Large intestine (tissue), 12 donors: ENCODE measurements at places on chromosomes 1 and 21.
A peak's percentile ranks its signal among the peaks of the same experiment; 100 is the strongest.

- H3K27me3 ChIP-seq = no peaks in the 10 kb centered on the region
- H3K36me3 ChIP-seq = no peaks in the 10 kb centered on the region
- no peak overlapping the region for H3K4me3 ChIP-seq
- no peak for DNase-seq
- H3K4me1 ChIP-seq = no peaks in the 10 kb centered on the region
These were observed 389.0 kb upstream of the USP24 start for GRCh38 chr1:55604179-55604578.

DNA sequence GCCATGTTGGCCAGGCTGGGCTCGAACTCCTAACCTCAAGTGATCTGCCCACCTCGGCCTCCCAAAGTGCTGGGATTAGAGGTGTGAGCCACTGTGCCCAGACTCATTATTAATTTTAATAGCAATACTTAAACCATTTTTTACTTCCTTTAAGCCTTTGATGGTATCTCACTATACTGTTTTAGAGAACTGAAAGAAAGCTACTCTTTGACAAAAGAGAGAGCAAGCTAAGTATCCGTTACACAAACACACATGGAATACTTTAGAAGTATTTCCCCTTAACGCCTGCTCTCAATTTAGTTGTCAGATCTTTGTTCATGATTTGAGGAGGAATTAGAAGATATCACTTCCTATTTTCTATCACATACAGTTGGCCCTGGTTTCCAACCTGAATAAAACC lies 189.4 kb downstream of the COP1 start:
- H3K36me3 ChIP-seq = no peaks in the 10 kb centered on the region
- no peak overlapping the region for H3K27ac ChIP-seq
- DNase-seq = no peak
- H3K27me3 ChIP-seq = no peaks in the 10 kb centered on the region

DNA sequence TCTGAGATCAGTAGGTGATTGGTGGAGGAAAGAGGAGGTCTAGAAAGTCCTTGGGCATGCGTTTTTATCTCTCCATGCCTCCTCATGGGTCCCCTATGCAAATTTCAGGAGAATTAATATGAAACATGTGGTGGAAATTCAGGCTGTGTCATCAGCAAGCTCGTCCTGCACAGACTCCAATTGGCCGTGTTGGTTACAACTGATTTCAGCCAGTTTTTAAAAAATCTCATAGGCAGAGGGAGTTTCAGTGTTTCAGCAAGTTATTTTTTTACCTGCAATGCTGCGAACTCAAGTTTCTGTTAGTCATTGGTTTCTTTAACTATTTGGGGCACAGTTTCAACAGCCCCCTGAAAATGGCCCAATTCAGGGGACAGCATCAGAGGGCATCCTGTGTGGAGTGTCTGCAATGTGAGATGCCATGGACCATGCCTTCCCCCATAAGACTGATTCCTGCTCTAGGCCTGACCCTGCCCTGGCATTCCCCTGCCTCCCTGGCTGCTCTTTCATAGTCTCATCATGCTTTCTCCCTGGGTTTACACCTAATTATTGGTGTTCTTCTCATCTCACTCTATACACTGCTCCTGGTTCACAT lies 59.9 kb downstream of the C1orf198 start:
- no peak for DNase-seq
- no peaks in the 10 kb centered on the region for H3K4me1 ChIP-seq
- H3K4me3 ChIP-seq = no peak overlapping the region
- no peaks in the 10 kb centered on the region for H3K36me3 ChIP-seq

- H3K4me1 ChIP-seq = peaks cover 11% of the 10 kb centered on the region
- no peak overlapping the region for H3K27ac ChIP-seq
- peaks cover 2% of the 10 kb centered on the region for H3K27me3 ChIP-seq
- DNase-seq = no peak
- no peaks in the 10 kb centered on the region for H3K36me3 ChIP-seq
These were observed 933 bp upstream of the FTCD start for GRCh38 chr21:46156378-46156645.

DNA sequence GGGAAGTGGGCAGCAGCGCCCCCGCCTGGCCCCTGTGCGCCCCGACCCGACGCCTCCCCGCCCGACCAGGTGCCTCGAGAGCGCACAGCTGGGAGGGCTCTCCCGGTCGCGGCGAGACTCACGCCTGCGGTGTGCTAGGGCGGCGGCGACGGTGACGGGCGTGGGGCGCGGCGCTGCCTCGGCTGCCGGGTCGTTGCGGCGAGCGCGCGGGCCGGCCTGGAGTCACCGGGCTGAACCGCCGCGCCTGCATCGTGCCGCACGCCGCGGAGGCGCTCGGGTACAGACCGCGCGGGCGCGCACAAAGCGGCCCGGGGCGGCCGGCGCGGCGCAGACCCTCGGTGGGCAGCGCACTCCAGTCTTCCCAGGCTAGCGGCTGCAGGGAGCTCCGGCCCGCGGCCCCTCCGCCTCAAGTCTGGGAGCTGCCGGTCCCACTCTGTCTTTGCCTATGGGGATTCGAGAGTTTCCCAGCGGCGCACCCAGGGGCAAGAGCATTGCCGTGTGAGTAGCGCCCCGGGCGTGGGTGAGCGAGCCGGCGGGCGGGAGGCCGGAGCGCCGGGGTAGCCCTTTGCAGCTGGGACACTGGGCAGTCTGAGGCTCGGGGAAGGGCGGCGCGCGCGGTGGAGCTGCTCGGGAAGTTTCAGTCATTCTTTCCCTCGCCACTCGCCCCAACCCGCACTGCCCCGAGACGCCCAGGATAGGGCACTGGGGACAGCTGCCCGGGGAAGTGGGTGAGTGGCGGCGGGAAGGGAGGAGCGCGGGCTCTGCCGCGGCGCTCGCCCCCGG lies at the start of gene SLC35F3:
Gene SLC35F3, plus strand, starts transcription at position 44 of the 783 bp plus-strand sequence.
- no peak for DNase-seq
- H3K36me3 ChIP-seq = no peaks in the 10 kb centered on the region
- H3K27me3 ChIP-seq = peaks cover 34% of the 10 kb centered on the region
- H3K4me3 ChIP-seq = peak within 1 kb of the TSS; percentile 26
- H3K27ac ChIP-seq = no peak within 1 kb of the TSS

DNA sequence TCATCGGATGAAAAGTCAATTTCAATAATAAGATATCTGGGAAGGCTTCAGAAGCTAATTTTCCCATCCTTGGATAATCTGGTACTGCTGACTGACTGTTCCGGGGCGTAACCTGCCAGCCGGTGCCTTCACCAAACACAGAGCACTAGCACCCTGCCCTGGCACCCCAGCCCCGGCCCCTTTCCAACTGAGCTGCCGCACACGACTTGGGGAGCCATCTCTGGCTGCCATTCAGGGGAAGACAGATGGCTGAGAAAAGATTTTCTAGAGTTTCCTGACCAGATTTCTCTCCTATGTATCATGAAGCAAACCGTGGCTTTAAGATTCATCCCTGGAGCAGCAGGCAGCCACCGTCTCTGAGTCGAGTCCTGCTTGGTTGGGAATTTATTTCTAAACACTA lies 96.0 kb upstream of the SYT6 start:
- H3K4me3 ChIP-seq = no peak overlapping the region
- DNase-seq = no peak
- H3K36me3 ChIP-seq = no peaks in the 10 kb centered on the region
- H3K27ac ChIP-seq = no peak overlapping the region

GRCh38 chr21:42225571-42226155 lies 6.7 kb downstream of the ABCG1 start:
- no peaks in the 10 kb centered on the region for H3K36me3 ChIP-seq
- no peak for DNase-seq
- H3K4me1 ChIP-seq = peaks cover 34% of the 10 kb centered on the region
- no peaks in the 10 kb centered on the region for H3K27me3 ChIP-seq
- no peak overlapping the region for H3K4me3 ChIP-seq
- peak overlapping the region; percentile 84 for H3K27ac ChIP-seq

- H3K27ac ChIP-seq = no peak overlapping the region
- no peaks in the 10 kb centered on the region for H3K4me1 ChIP-seq
- no peak overlapping the region for H3K4me3 ChIP-seq
- no peak for DNase-seq
- no peaks in the 10 kb centered on the region for H3K27me3 ChIP-seq
These were observed 8.7 kb downstream of the TPRG1L start for GRCh38 chr1:3633344-3634058.

GRCh38 chr21:44697811-44698734 lies 1.1 kb downstream of the KRTAP10-12 start:
- no peaks in the 10 kb centered on the region for H3K36me3 ChIP-seq
- peak overlapping the region; percentile 58 for H3K27ac ChIP-seq
- no peak overlapping the region for H3K4me3 ChIP-seq
- DNase-seq = peak; percentile 65
- peaks cover 51% of the 10 kb centered on the region for H3K27me3 ChIP-seq
- H3K4me1 ChIP-seq = peaks cover 8% of the 10 kb centered on the region

DNA sequence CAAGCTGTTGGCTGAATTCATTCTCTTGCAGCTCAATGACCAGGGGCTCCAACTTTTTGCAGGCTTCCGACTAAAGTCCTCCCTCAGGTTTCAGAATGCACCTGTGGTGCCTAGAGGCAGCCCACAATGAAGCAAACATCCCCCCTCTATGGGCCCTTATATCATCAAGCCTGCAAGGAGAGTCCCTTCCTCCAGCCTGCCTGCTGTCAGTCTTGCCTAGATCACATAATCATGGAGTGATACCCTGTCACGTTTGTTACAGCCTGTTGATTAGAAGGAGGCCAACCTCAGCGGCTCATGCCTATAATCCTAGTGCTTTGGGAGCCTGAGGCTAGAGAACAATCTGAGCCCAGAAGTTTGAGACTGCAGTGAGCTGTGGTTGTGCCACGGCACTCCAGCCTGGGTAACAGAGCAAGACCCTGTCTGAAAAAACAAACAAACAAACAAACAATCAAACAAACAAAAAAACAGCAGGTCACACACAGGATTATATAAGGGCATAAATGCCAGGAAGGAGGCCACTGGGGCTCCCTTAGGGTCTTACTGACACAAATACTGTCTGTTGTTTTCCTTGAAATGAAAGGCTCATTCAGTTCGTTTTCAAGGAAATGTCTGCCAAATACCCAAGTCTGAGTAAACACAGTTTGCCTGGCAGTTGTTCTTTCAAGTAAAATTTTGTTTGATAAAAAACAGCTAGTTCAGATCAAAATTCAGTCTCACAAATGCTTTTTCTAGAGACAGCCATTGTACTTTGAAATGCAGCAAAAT lies 4.7 kb upstream of the SPRR3 start:
- no peaks in the 10 kb centered on the region for H3K4me1 ChIP-seq
- no peak overlapping the region for H3K27ac ChIP-seq
- H3K36me3 ChIP-seq = no peaks in the 10 kb centered on the region
- DNase-seq = no peak

- H3K36me3 ChIP-seq = no peaks in the 10 kb centered on the region
- no peak overlapping the region for H3K4me3 ChIP-seq
- DNase-seq = peak; percentile 5
These were observed 1.9 kb upstream of the OR13G1 start for GRCh38 chr1:247681288-247681897.

DNA sequence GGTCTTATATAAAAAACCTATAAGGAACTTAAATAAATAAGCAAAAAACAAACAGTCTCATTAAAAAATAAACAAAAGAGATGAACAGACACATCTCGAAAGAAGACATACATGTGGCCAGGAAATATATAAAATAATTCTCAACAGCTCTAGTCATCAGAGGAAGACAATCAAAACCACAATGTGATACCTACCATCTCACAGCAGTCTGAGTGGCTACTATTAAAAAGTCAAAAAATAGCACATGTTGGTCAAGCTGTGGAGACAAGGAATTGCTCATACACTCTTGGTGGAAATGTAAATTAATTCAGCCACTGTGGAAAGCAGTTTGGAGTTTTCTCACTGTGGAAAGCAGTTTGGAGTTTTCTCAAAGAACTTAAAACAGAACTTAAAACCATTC lies 100.3 kb upstream of the ADAMTS5 start:
- DNase-seq = no peak
- no peak overlapping the region for H3K27ac ChIP-seq
- no peak overlapping the region for H3K4me3 ChIP-seq
- H3K27me3 ChIP-seq = no peaks in the 10 kb centered on the region

- no peaks in the 10 kb centered on the region for H3K4me1 ChIP-seq
- no peak overlapping the region for H3K27ac ChIP-seq
- no peaks in the 10 kb centered on the region for H3K27me3 ChIP-seq
- no peak overlapping the region for H3K4me3 ChIP-seq
- no peak for DNase-seq
- H3K36me3 ChIP-seq = no peaks in the 10 kb centered on the region
These were observed 13.3 kb downstream of the APCS start for GRCh38 chr1:159600894-159601293.

DNA sequence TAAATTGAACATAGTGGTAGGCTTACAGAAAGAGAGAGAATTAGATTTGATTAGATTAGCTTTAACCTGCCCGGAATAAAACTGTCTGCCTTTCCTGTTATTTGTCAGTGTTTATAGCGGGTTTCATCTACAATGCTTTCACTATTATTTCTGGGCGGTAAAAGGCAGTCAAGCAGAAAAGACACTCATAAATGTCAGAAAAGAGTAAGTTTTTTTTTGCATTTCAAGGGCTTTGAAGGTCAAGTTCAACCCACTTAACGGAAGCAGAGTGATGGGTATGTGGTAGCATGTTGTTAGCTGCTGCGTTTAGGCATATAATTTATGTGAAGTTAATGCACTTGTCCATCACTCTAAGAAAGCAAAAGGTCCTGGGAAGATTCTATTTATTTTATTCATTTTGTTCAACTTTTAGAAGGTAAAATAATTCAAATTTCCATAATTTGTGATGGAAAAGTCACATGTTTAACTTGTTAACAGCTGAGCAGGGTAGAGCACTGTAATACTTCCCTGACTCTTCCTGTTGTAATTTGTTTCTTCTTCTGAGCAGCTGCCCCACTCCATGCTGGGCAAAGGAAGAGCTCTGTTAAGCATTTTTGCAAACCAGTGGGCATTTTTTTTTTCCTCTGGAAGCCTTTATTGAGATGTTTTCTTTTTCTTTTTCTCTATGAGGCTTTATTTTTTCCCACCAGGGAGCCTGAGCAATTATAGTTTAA lies 220.1 kb downstream of the ST6GALNAC3 start:
- no peak for DNase-seq
- no peak overlapping the region for H3K4me3 ChIP-seq
- no peaks in the 10 kb centered on the region for H3K4me1 ChIP-seq
- no peaks in the 10 kb centered on the region for H3K36me3 ChIP-seq
- no peak overlapping the region for H3K27ac ChIP-seq
- no peaks in the 10 kb centered on the region for H3K27me3 ChIP-seq

- H3K27me3 ChIP-seq = no peaks in the 10 kb centered on the region
- H3K36me3 ChIP-seq = no peaks in the 10 kb centered on the region
- no peak overlapping the region for H3K27ac ChIP-seq
- no peak for DNase-seq
- no peak overlapping the region for H3K4me3 ChIP-seq
- no peaks in the 10 kb centered on the region for H3K4me1 ChIP-seq
These were observed 43.6 kb upstream of the CCDC190 start for GRCh38 chr1:162904579-162904978.
